CD4-positive, alpha-beta T cell treated with Interleukin-6 at 100 ng/mL for 8 hours (primary cell): ENCODE measurements at places on chromosomes 5 and 9.

DNA sequence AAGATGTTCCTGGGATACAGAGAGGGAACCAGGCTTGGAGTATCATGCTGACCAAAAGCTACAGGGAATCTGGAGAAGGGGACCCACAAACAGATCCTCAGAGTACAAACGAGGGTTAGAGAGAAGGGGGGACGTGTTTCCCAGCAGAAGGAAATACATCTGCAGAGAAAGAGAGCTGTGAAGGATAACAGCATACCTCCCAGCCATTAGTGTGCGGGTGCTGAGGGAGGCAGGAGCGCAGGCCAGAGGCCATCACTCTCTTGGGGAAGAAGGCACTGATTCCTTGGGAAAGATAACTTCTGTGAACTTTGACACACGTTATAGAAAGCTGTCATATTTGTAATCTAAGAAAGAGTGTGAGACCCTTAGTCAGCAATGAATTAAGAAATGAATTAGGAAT is 96.9 kb downstream of the KCNN2 start:
- no peak for DNase-seq

GRCh38 chr5:35781181-35781790 is 75.4 kb upstream of the IL7R start:
- no peak for DNase-seq

- DNase-seq = no peak
Observed at GRCh38 chr9:14296495-14297113, 17.3 kb downstream of the NFIB start.

DNA sequence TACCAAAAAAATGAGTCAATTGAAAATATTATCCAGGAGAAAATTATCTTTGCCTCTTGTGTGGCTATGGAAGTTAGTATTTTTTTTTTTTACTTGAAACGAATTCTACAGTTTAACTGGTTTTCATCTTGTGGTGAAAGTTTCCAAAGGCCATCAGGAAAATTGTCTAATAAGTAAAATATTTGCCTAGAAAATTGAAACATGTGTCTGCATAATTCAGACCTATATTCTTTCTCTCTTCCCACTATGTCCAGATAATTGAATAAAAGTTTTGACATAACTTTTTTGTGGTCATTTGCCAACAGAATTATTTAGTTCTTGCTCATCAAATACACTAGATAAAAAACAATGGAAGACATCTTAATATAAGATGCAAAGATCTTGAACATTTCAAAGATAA is 321.5 kb upstream of the RPS23 start:
- no peak for DNase-seq

DNA sequence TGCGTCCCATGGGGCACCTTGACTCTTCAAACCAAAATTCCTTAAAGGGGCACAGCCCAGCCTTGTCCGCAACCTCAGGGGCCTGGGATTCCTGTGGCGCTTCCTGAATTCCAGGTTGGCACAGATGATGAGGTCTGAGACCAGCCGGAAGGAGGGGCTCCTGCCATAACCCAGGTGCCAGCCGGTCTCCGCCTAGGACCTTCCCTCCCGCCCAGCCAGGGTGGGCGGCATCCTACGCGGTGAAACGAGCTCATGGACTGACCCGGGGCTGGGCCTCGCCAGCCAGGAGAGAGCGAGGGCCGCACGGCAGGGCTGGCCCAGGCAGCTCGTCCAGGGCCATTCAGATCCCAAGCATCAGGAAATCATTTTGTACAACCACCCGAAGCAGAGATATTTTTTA is 23.0 kb downstream of the AMBP start:
- no peak for DNase-seq

DNA sequence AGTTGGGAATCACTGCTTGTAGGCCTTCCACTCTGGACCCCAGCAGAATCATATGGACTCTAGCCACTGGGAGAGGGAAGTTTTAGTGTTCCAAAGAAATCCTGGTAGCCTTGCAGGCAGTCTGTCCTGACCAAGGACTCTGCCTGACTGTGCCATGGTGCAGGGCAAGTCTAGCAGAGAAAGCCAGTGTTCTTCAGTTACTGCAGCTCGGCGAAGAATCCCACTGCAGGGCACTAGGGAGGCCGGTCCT is 20.3 kb upstream of the MATR3 start:
- no peak for DNase-seq

GRCh38 chr9:127568971-127569885 is 42.8 kb upstream of the STXBP1 start:
- peak; percentile 85 for DNase-seq

DNA sequence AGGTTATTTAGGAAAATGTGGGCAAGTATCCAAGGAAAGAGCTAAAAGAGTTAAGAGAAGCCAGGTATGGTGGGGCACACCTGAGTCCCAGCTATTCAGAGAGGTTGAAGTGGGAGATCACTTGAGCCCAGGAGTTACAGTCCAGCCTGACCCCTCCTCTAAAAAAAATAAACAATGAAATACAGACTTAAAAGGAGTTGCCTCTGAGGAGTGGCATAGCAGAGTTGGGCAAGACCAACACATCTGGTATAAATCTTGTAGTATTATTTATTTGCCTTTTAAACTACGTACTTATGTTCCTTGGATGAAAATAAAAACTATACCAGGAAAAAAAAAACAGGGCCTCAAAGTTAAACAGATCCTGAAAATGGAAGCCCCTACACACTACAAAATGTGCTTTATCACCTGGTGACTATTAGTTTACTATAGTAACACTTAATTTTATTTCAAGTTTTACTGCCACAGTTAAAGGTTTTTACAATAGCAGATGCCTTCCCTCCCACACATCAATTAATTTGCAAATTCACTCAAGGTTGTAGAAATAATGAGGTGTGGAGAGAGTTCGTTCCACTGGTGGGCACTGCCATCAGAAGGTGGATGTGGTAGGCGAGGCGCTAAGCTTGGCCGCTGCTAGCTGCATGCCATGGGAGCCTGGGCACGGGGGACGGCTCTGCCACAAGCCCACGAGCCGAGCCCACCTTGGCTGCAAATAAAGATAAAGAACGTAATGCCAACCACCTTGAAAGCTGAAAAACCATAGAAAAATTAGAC is 48.0 kb downstream of the MED27 start:
- no peak for DNase-seq

DNA sequence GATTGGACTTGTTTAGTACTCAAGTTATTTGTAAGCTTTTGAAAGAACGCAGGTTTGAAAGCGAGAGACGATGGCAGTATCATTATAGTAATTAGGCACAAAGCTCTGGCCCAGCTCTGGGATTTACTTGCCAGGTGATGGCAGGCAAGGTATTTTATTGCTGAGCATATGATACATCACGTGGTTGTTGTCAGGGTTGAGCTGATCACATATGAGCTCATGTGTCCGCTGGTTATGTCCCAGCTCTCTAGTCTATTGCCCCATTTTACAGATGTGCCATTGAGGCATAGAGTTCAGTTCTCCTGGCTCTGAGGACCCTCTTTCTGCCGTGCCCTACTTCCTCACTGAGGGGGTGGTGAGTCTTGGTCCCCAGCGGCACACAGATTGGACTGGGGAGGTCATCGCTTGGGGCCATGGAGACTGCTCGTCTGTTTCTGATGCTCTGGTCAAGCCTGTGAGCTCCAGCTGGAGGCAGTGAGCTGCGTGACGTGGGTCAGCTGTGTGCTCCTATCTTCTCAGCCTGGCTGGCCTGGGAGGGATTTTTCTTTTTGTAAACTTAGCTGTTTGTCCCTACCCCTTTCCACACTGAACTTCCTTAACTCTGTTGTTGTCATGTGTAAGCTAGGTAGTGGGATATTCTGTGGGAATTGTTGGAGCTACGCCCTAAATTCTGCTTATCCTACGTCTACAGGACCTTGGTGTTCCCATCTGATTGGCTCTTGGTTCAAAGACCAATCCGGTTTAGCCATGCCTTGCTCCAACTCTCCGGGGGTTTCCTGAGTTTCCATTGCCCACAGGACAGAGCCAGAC is 2.2 kb downstream of the NXNL2 start:
- no peak for DNase-seq

DNA sequence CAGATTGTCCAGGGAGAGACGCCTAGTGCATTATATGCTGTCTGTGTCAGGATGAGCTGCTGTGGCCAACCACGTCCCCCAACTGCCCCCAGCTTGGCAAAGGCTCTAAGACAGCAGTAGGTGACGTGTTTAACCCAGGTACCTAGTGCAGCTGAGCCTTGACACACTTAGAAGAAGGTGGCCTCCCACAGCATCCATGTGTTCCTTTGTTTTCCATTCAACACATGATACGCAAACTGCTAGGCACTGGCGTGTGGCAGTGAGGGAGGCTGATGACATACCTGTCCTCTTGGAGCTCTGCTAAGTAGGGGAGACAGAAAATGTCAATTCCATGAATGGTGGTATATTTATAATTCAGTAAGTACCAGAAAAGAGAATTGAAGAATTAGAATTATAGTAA is 291.7 kb downstream of the NR3C1 start:
- no peak for DNase-seq

GRCh38 chr5:36786448-36787012 is 90.0 kb upstream of the NIPBL start:
- DNase-seq = no peak

GRCh38 chr5:116923344-116923743 is 348.7 kb upstream of the SEMA6A start:
- DNase-seq = no peak
